ENCODE measurements at places on chromosomes 6 and 20.

DNA sequence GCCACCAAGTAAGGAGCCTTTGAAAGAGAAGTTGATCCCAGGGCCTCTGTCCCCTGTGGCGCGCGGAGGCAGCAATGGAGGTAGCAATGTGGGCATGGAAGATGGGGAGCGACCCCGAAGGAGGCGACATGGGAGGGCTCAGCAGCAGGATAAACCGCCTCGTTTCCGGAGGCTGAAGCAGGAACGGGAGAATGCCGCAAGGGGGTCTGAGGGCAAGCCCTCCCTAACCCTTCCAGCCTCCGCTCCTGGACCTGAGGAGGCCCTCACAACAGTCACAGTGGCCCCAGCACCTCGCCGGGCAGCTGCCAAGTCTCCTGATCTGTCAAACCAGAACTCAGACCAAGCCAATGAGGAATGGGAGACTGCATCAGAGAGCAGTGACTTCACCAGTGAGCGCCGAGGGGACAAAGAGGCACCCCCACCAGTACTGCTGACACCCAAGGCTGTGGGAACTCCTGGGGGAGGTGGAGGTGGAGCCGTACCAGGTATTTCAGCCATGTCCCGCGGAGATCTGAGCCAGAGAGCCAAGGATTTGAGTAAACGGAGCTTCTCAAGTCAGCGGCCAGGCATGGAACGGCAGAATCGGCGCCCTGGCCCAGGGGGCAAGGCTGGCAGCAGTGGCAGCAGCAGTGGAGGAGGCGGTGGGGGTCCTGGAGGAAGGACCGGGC is 11.9 kb downstream of the PRRC2A start:
- DNase-seq, result no peak

GRCh38 chr20:11919581-11919980 is 1.9 kb downstream of the BTBD3 start:
- no peak for DNase-seq

DNA sequence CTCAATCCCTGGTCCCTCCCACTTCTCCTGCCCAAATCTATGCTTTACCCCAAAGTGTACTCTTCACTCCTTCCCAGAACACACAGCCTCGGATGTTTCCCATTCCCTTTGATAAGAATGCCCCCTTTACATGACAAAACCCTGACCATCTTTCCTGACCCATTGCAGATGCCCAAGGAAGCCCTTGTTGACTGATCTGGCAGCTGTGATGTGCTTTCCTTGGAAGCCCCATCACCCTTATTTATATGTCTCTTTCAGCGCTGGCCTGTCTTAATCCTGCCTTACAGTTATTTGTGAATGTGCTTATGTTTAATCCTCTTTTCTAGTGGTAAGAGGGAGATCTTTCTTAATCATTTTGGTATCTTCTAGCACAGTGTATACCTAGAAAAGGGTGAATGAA is 523.1 kb downstream of the CD83 start:
- no peak for DNase-seq

DNA sequence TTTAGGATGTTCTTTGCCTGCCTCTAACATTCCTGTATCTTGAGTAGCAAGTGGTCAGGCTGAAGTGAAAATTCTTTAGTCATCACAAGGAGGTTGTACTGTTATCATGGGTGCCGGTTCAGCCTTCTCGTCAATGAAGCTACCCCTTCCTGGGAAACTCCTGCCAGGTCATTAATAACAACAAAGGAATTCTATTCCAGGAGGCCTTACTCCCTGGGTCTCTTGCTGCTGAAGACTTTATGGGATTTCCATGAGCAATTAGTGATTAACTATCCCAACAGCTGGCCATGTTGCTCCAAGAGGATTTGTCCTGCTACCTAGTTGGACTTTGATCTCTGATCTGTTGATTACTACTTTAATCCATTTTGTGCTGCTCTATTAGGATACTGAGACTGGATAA is 62.7 kb upstream of the ELOVL5 start:
- no peak for DNase-seq

GRCh38 chr6:25094726-25095125 is 159.0 kb upstream of the RIPOR2 start:
- no peak for DNase-seq

DNA sequence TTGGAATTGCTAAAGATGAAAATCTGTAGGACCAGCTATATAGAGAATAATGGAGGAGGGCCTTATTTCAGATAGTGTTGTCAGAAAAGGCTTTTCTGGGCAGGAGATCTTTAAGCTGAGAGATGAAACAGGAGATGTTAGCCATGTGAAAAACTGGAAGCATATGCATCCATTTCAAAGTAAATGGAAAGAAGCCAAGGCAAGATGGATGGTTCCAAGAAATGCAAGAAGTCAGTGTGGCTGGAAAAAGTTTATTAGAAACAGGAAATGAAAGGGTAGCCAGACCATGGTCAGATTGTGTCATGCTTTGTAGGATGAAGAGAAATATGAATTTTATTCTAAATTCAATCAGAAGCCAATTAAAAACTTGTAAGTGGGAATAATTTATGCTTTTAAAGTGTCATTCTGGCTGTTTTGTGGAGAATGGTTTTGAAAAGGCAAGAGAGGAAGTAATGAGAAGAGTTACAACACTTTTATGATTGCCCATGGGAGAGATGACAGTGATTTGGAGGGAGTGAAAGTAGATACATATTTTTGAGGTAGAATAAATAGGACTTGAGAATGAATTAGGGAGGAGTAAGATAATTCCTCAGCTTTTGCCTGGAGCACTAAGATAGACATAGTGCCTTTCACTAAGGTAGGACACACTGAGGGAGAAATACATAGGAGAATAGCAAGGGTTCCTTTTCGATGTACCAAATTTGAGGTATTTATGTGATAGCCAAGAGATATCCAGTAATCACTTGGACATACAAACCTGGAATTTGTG is 620.1 kb downstream of the HTR1B start:
- DNase-seq, result no peak

GRCh38 chr6:45647341-45648261 is 269.9 kb upstream of the SUPT3H start:
- DNase-seq, result no peak

GRCh38 chr6:5776706-5777390 is 229.9 kb downstream of the NRN1 start:
- no peak for DNase-seq

DNA sequence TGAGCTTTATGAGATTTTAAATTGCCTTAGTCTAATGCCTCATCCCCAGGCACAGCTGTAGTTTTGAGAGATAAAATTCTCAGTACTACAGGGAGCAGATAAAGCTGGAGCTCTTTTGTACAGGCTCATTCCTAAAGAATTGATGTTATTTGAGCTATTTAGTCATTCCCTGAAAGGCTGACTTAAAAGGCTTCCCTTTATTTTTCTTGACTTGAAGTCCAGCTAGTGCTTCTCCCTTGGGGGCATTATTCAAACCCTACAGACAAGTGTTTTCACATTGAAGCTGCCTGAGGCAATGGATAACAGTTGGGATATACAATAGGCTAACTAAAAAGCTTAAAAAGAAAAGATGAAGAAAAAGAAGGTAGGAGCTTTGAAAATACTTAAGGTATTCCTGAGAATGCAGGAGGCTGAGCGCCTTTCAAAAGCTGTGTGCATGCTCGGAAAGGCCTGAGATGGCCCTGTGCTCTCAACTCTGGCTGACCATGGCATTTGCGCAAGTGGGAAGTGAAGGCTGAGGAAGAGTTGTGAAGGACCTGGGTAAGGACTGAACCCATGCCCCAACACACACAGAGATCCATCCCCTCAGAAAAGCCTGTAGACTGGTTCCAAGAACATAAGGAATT is 315.1 kb downstream of the SMOC2 start:
- no peak for DNase-seq

DNA sequence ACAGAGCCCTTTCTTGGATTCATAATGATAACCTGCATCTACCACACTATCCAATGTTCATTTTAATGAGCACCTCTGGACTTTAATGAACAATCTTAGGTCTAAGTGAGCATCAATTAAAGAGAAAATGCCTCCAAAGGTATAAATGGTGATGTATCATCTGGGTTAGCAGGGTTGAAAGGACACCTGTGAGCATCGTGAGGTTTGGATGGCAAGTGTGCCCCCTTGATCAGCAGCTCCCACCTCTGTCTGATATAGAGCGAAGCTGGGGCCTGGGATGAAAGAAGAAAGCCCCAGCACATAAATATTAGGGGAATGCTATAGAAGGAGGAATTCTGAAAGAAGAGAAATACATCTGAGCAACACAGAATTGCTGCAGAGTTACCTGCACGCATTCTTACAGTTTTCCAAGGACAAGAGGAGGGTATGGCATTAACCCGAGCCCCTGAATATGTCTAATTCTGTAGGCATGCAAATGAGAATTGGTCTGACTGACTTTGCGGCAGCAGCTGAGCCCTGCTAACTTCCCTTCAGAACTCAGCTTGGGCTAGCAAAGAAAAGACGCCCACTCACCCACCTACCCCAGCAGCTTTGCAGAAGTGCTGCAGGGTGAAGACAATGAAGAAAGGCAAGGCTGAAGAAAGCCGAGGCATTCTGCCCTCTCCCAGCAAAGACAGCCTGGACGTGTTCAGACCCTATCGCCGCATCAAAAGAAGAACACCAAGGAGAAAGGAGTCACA is 136.2 kb downstream of the GMPR start:
- no peak for DNase-seq

GRCh38 chr20:5171064-5171789 is 44.4 kb downstream of the CDS2 start:
- DNase-seq, result no peak

GRCh38 chr6:135025775-135026174 is 28.8 kb downstream of the HBS1L start:
- DNase-seq, result no peak

DNA sequence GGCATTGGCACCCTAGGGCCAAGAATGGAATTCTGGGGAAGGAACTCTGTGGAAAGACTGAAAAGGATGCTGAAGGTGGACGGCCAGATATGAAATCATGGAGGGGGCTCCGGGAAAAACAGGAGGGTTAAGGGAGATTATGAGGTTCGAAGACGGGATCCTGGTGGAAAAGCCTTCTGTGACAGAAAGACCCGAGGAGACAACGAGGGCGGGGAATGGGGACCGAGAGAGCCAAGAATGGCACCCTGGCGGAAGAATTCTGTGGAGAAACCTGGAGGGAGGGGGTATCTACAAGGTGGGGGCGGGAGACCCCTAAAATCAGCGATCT is 426 bp downstream of the TRMT6 start:
- no peak for DNase-seq

- no peak for DNase-seq
Measured at GRCh38 chr6:25698631-25699030, 46.6 kb downstream of the SCGN start.

- no peak for DNase-seq
Measured at GRCh38 chr6:136350914-136351313, 61.3 kb upstream of the BCLAF1 start.

- no peak for DNase-seq
Measured at GRCh38 chr6:165702669-165703068, 39.6 kb upstream of the PDE10A start.

DNA sequence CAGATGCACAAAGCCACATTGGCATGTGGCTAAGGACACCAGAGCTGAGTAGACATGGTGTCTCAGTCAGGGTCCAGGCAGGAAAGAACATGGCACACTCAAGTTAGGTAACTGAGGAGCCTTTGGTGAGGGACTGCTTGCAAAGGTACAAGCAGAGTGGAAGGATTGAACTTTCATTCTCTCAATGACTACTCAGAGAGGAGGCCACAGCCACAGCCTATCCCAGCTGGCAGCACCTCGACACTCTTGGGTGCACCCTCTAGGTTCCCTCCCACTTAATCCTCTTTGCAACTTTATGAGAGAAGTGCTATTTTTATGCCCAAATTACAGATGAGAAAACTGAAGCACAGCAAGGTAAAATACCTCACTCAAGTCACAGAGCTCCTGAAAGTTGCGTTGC is 73.4 kb downstream of the ISM1 start:
- DNase-seq, result no peak

GRCh38 chr6:158043008-158043407 is 61.3 kb downstream of the SYNJ2 start:
- no peak for DNase-seq

DNA sequence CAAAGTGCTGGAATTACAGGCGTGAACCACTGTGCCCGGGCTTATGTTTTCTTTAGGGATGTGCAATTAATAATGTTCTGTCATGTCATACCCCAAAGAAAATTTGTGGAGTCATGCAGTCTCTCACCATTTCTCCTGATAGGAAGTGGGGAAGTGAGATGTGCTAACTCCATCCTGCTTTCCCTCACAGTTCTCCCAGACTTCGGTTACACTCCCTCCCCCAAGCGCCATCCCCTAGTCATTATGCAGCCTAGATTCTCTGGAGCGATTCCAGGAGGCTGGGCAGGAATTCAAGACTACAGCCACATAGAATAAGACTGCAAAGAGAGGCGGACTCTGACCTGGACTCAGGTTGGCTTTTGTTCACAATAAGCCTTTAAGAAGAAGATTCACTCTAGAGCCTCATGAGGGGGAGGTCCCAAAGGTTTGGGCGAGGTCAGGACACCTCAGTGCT is 271.4 kb downstream of the ALDH8A1 start:
- DNase-seq, result no peak

DNA sequence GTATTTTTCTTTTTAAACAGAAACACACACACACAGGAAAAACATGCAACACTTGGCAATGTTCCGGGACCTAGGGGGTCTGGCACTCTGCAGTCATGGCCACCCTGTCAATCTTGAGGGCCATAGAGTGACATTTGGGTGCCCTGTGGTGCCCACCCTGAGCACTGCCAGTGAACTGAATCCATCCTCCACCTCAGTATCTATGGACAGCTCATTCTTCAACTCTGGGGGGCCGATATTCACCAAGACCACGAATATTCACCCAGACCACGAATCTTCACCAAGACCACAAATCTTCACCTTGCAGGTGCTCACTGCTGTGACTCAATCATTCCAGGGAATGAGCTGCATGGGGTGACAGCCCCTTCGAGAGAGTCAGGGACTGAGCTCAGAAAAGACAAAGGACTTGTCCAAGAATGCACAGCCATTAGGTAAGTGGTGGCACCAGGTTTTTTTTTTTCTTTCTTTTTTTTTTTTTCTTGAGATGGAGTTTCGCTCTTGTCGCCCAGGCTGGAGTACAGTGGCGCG is 19.1 kb downstream of the SNAI1 start:
- DNase-seq, result no peak

DNA sequence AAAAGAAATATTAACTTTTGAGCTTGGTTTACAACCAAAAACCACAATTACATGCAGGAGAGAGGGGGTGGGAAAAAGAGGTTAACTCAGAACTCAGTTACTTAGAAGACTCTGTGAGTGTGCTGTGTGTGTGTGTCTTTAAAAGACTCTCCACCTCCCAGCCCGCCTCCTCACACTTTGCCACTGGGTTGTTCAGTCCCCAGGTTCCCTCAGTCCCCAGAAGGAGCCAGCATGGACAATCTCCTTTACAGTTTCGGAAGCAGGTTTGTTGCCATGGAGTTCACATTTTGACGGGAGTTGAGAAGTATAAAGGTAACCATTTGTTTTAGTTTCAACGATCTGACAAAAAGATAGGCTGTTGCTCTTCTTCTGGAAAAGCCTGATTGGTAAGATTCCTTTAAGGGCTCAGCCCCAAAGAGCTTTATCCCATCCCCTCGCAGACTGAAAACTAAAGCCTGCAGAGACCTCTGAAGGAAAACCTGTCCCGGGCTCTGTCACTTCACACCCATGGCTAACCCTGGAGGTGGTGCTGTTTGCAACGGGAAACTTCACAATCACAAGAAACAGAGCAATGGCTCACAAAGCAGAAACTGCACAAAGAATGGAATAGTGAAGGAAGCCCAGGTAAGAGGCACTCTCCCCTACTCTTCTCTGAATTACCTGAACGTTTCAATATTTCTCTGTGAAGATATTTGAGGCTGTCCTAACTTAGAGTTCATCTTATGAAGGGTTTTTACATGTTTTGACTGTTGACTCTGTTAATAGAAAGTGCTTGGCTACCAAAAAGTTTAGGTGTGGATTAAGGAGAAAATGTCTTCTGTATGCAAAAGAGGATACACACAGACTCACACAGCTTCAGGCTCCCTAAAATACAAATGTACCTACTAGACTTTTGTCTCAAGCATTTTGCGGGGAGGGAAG is at the start of gene SPTLC3:
Gene SPTLC3 (plus strand): TSS at position 212 of the 921 bp plus-strand sequence. CDS start 296 bp downstream, at position 508.
- DNase-seq, result no peak
